ENCODE measurements at places on chromosomes 1 and 21. TPM values are rescaled to one million over a fixed set of nuclear protein-coding genes. Genes with fewer than 3 reads are reported as not detected.

LRRC38 gene
- not detected for total RNA-seq

IL22RA1 gene
- not detected for total RNA-seq

TAL1 gene
- not detected for total RNA-seq

TMEM61 gene
- total RNA-seq, result not detected

FCRL1 gene
- total RNA-seq, result not detected

OPRD1 gene
- total RNA-seq, result not detected

TM2D1 gene
- total RNA-seq, result 32.5 TPM

ITLN2 gene
- not detected for total RNA-seq

ACP6 gene
- 7.5 TPM for total RNA-seq

Data from CD8-positive, alpha-beta memory T cell (primary cell).